ENCODE measurements at places on chromosomes 12 and 14.

- DNase-seq = no peak
These were observed 110.3 kb upstream of the ETV6 start for GRCh38 chr12:11539156-11539555.

- no peak for DNase-seq
These were observed 153.1 kb downstream of the BCL11B start for GRCh38 chr14:99118946-99119345.

DNA sequence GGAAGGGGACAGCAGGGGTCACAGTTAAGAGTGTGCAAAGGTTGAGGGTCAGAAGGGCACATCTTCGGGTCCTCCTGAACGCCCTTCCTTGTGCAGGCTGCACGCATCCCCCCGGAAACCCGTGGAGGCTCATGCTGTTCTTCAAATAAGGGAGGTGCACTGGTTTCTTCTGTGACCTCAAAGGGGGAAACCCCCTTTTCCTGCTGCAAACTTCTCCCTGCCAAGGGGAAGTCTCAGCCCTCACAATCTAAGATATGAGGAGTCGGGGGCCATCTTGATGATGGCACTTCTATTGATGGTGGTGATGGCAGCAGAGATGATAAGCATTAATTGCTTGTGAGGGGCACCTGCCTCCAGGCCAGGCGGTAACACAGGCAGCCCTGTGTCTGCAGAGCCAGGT, 40.0 kb downstream of the ISCA2 start:
- DNase-seq = no peak

GRCh38 chr14:23556700-23557440, 799 bp downstream of the THTPA start:
- DNase-seq = no peak

GRCh38 chr14:61589691-61590581, 105.4 kb upstream of the HIF1A start:
- no peak for DNase-seq

GRCh38 chr14:76742966-76743365, 18.3 kb upstream of the VASH1 start:
- no peak for DNase-seq

DNA sequence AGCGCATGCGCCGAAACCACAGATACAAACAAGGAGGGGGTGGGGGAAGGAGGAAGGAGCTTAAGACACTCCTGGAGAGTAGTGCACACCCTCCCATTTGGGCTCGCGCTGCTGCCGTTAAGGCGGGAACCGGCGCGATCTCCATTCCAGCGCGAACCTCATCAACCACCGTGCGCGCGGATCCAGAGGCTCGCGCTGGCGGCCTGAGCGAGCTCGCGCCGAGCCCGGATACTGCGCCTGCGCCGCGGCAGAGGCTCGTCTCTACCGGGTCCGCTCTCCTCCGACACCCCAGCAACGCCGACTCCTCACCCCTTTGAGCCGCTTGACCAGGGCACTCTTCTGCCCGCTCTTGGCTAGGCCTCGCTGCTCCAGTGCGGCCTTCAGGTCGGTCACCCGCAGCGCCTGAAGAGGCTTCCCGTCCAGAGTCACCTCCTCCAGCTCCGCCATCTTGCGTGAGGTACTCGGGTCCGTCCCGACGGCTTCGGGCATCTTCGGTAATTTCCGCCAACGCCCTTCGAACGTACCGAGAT, at the start of gene ACIN1:
TSS of gene ACIN1 (minus strand) at position 471 of the 530 bp plus-strand sequence. CDS start at position 447, 24 bp downstream.
- DNase-seq = peak; percentile 89

GRCh38 chr14:72633551-72633950, 260.4 kb downstream of the DPF3 start:
- no peak for DNase-seq

DNA sequence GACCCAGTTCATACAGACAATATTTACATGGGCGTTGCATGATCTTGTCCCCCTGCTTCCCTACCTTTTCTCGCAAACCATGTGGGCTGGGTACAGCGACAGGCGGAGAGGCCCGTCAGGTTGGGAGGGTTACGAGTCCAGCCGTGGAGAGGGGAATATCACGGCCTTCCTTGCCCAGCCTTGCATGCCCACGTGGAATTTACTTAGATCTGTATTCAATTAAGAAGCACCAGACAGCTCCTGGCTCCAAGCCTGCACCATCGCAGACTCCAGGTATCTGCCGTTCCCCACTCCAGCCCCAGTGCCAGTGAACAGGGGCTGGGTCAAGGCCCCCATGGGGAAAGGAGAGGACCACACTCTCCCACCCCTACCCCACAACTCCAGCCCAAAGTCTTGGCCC, 29.8 kb downstream of the BCL11B start:
- no peak for DNase-seq

- no peak for DNase-seq
These were observed 163.3 kb upstream of the NTF3 start for GRCh38 chr12:5268424-5269210.

GRCh38 chr14:90871605-90872233, 55.5 kb upstream of the TTC7B start:
- DNase-seq = no peak

GRCh38 chr14:96683562-96684289, 113.5 kb upstream of the VRK1 start:
- no peak for DNase-seq

DNA sequence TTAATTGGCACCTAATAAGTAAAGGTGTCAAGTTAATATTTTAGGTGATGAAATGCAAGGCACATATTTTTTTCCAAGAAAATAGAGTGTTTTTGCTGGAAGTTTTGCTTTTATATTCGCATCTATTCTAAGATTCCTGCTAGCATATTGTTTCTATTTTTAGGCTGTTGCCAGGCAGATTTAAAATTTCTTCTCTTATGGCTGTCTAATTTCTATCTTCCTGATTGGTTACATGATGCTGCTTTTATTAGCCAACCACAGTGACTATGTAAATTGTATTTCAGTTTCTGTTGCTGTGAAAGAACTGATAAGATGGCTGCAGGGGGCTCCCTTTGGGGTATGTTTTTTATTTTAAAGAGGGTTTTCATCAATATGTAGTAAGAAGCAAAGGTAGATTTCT, 42.7 kb downstream of the ATF7IP start:
- DNase-seq = no peak

DNA sequence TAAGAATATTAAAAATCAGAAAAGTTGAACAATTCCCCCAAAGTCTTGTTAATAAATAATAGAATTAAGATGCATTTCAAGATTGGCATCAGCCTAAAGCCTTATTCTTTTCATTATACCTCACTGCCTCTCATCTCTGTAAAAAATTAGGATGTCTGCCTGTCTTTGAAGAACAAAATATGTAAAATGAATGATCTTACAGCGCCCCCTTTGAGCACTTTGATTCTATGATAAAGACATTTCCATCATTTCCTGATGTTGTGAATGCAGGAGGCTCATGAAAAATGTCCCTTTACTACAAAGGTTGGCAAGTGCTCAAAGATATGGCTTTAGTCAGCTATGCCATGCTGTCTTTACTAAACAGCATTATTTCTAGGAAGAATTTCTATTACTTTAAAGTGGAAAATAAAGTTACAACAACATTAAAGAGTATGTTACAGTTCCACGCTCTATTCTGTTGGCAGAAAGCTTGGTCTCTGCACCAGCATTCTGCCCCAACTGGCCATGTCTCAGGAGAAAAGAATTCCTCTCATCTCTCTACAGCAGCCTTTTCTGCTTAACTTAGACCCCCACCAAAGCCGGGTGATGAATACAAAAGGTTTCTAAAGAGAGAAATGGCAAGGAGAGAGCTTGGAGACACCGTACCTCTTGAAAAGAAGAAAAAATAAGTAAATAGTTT, 95.1 kb downstream of the LLPH start:
- DNase-seq = no peak

DNA sequence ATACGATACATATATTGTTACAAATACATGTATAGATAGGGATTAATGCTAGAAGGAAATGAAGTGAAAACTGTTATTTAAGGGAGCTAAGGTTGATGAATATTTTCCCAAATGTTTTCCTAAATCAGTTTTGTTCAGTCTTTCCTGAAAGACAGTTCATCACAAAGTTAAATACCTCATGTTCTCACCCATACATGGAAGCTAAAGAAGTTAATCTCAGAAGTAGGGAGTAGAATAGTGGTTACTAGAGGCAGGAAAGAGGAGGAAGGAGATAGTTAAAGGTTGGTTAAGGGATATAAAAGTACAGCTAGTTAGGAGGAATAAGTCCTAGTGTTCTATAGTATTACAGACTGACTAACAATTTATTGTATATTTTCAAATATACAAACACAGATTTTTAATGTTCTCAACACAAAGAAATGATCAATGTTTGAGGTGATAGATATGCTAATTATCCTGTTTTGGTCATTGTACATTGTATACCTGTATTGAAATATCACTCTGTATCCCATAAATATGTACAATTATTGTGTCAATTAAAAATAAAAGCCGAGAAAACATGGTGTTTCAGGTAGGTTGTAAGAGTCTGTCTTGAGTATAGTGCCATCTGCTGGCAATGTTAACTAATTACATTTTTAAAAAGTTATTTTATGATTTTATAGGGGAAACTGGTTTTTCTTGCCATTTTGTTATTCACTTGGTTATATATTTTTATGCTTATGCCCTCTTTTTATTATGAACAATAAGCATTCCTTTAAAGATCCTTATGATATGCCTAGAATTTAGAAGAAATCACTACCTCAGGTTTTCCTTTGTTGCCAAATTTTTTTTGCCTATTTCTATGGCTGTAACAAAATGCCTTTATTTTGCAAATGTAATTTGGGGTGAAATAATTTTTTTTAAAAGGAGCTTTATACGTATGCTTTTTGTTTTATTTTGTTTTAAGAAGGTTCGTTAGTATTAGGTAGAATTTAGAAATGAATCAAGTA, 26.9 kb downstream of the ZDHHC17 start:
- no peak for DNase-seq

DNA sequence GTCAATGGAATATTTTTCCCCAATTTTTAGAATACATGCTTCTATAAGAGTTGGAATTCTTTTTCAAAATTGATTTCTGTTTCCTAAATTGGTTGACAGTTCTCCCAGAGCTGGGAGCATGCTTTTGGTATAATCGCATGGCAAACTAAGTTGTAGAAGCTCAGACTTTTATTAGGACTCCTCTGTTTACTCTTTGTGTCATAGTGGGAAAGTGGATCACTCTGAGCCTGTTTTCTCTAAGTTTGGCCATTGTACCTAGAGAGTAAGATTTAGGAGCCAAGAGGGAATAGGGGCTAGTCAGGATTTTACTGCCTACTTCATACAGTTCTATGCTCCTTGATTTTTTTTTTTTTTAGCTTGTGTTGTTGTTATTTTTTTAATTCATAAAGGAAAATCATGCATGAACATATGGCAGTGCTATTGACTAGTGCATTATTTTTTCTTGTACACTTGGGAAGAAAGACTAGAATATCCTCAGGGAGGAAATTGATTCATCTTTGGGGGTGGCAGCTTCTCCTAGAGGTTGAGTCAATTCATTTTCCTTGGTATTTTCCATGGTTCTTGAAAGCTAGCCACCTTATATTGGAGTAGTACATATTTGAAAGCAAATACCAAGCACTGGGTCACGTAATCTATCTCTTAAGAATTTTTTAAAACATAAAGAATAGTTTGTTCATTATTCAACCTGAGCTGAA, 77.7 kb upstream of the TRAF3 start:
- DNase-seq = no peak

DNA sequence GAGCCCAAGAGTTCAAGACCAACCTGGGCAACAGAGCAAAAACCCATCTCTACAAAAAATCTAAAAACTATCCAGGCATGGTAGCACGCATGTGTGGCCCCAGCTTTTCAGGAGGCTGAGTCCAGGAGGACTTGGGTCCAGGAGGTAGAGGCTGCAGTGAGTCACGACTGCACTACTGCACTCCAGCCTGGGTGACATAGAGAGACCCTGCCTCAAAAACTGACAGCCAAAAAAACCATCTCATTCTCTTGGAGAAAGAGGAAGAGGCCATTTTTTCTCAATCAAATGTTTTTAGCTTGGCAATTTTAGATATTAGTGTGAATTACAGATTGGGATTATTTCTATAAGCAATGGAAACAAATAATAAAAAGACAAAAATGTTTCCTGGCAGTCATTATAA, 38.2 kb downstream of the ZFC3H1 start:
- no peak for DNase-seq

GRCh38 chr14:39025250-39025809, 77.7 kb downstream of the SEC23A start:
- no peak for DNase-seq

DNA sequence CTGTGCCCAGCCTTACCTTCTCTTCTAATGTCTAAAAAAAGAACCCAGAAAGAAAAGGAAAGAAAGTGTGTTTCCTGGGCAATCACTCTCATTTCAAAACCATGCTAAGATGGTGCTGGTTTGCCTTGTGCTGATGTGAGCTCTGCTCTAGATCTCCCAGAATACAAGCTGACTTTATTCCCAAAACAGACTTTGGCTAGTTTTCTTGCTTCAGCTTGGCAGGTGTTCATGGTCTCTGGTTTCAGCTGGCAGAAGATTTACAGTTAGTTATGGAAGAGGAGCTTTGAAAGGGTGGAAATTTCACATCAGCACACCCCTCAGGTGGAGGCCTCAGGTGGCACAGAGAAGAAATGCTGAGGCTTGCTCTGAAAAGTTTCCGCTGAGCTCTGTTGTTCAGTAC, 34.4 kb downstream of the PPP1R36 start:
- no peak for DNase-seq

DNA sequence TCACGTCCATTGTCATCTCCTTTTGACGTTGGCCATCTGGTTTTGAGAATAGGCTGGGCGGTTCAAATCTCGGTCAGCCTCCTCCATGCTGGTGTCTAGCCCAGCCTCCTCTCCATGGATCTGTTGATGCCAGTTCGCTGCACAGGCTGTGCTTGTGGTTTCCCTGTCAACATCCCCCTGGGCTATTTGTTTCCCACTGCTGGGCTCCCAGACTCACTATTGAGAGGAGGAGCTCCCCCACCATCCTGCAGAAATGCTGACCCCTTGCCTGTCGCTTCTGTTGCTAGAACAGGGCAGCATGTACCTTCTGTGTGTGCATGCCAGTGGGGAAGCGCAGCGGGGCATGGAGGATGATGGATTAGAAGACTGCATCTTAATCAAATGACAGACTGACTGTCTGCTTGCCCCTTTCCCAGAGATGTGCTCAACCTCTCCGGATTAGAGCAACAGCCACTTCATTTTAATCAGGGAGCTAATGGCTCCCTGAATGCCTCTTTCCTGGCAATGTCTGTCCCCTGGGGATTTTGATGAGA, 170.5 kb downstream of the TSPAN9 start:
- DNase-seq = no peak

- no peak for DNase-seq
These were observed 1.4 kb downstream of the RFC5 start for GRCh38 chr12:118017926-118018325.

GRCh38 chr12:31317471-31318395, 8.2 kb downstream of the SINHCAF start:
- DNase-seq = no peak

GRCh38 chr12:113244047-113244460, 22.8 kb downstream of the TPCN1 start:
- DNase-seq = no peak

Data from neuronal stem cell (in vitro differentiated cells).